ENCODE measurements at places on chromosomes 1 and 21.

DNA sequence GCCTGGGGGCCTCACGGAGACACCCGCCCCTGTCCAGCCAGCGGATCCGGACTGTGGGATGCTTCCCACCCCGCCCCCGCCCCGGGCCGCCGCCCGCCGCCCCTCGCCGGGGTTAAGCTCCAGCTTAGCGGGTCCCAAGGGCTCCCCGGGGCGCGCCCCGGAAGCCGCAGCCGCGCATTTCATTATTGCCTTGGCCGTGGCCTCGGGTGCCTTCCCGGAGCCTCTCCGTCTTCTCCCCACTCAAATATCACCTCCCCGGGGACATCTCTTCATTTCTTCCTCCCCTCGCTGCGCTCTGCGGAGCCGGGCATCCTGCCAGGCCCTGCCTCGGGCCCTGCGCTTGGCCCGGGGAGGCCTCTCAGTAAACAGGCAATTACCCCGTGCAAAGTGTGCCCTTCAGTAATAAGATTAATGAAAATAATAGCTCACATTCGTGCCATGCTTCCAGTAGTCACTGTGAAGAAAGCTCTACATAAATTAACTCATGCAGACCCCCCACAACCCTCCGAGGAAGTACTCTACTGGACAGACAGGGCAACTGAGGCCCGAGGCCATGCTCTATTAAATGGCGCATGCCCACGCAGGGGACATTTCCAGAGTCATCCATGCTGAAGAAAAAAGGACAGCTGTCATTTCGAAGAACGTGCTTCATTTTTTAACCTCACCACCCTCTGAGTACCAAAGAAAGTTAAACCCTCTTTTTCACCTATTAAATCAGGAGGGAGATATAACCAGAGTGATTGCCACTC lies 49.9 kb upstream of the LAPTM5 start:
- H3K4me3 ChIP-seq: peak overlapping the region; percentile 56
- no peaks in the 10 kb centered on the region for H3K36me3 ChIP-seq
- H3K27me3 ChIP-seq: no peaks in the 10 kb centered on the region
- DNase-seq: no peak

- H3K27ac ChIP-seq: no peak overlapping the region
- no peaks in the 10 kb centered on the region for H3K36me3 ChIP-seq
- no peaks in the 10 kb centered on the region for H3K4me1 ChIP-seq
- no peak overlapping the region for H3K4me3 ChIP-seq
These were observed 8.3 kb downstream of the TNNT2 start for GRCh38 chr1:201369209-201369608.

DNA sequence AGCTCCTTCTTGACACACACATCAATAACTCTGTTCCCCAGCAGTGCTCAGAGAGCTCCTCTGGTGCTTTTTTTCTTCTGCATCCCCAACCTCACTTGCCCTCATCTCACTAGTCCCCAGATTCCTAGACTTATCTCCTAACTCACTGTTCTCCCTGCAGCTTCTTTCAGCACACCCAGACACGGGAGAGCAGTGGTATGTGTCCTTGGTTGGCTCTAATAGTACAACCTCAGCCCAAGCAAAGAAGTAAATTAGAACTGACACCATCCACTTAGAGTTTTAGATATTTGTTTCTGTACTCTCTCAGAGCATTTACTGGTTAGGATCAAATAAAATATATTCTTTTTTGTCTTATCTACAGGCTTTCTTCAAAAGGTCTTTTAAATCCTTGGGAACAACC lies 201.4 kb upstream of the SNX7 start:
- H3K36me3 ChIP-seq: no peaks in the 10 kb centered on the region
- H3K27me3 ChIP-seq: no peaks in the 10 kb centered on the region
- no peak for DNase-seq

DNA sequence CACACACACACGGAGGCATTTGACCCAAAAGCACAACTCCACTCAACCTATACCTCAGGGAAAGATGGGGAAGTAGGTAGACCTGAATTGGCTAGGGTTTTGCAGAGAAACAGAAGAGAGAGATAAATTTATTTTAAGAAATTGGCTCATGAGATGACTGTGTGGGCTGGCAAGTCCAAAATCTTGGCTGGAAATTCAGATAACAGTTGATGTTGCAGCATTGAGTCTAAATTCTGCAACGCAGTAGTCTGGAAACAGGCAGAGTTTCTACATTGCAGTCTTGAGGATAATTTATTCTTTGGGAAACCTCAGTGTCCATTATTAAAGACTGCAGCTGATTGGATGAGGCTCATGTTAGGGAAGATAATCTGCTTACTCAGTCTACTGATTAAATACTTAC lies 4.3 kb upstream of the LCE2B start:
- no peak for DNase-seq
- H3K4me1 ChIP-seq: no peaks in the 10 kb centered on the region
- no peak overlapping the region for H3K4me3 ChIP-seq

DNA sequence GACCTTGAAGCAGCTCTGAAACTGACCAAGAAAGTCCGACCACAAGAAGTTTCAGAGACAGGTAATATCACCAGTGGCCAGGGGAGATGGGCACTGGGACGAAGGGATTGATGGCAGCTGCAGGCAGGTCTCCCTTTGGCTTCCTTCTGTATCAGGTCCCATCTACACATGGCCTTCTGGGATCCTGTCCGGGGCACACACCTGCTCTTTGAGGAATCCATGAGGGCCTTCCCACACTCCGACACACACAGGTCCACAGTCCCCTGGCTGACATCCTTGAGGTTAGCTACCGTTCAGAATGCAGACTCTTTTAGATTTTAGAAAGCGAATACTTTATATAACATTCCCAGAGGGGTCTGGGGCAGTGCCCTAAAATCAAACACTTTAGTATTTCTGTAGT lies 26.5 kb upstream of the TMEM125 start:
- H3K4me3 ChIP-seq: no peak overlapping the region
- H3K27ac ChIP-seq: no peak overlapping the region
- DNase-seq: peak; percentile 9
- H3K27me3 ChIP-seq: no peaks in the 10 kb centered on the region
- no peaks in the 10 kb centered on the region for H3K36me3 ChIP-seq

GRCh38 chr1:117611894-117612483 lies 6.1 kb downstream of the TENT5C start:
- H3K27me3 ChIP-seq: no peaks in the 10 kb centered on the region
- no peak overlapping the region for H3K27ac ChIP-seq
- no peaks in the 10 kb centered on the region for H3K36me3 ChIP-seq
- H3K4me1 ChIP-seq: no peaks in the 10 kb centered on the region
